Camera-type eye (tissue), 1 donor: ENCODE measurements at places on chromosomes 16 and 17. TPM values are rescaled to one million over a fixed set of nuclear protein-coding genes. Genes with fewer than 3 reads are reported as not detected.

Gene SEPTIN12
- total RNA-seq = not detected

Gene ERN2
- 0.38 TPM for total RNA-seq

Gene HSD3B7
- total RNA-seq = 8.4 TPM

Gene CORO1A
- 13.0 TPM for total RNA-seq

Gene GAS2L2
- 0.33 TPM for total RNA-seq

Gene GRAPL
- total RNA-seq = 2.6 TPM

Gene HOXB2
- total RNA-seq = not detected

Gene MYH3
- total RNA-seq = 774 TPM
